ENCODE measurements at places on chromosomes 5 and 9.

- DNase-seq: no peak
Observed at GRCh38 chr5:6372251-6373080, 5.9 kb downstream of the MED10 start.

DNA sequence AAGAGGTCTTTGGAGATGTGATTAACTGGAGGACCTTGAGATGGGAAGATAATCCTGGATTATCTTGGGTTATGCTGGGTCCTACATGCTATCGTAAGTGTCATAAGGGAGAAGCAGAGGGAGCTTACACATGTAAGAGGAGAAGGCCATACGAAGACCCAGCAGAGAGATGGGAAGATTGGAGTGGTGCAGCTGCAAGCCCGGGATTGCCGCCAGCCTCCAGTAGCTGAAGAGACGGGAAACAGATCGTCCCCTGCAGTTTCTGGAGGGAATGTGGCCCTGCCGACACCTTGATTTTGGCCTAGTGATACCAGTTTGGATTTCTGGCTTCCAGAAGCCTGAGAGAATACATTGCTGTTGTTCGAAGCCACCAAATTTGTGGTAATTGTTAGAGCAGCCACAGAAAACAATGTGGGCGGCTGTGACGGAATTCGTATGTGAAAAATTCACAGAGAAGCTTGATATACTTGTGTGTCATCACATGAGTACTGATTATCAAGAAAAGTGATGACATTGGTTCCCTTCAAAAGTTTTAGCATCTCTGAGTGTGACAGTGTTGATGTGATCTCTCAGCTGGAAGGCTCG, 86.9 kb downstream of the CYFIP2 start:
- DNase-seq: no peak

DNA sequence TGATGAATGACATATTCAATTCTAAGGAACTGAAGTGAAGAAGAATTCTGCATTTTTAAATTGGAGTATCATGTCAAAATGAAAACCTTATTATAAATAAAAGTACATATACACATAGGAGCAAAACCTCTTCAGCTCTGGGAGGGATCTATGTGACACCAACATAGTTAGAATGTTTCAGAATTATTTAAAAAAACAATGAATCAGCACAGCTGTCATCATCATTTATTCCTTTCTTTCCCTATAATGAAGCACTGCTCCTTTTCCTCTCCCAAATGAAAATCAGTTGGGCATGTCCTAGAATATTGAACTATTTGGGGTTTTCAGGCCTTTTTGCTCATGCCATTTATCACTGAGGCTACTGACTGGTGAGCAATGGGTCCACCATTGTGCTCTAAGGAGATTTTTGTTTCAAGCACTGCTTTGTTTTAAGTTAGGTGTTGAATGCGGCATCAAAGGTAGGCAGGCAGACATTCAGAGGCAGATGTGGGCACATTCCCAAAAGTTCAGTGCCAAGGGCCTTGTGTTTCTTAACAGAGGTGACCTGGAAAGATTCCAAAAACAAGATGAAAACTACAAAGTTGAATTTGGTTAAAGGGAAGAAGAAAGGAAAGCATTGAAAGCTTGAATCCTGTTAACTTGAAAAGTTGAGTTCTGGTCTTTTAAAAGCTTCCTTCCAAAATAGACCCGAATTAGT, 126.4 kb upstream of the ADAMTSL1 start:
- DNase-seq: no peak

DNA sequence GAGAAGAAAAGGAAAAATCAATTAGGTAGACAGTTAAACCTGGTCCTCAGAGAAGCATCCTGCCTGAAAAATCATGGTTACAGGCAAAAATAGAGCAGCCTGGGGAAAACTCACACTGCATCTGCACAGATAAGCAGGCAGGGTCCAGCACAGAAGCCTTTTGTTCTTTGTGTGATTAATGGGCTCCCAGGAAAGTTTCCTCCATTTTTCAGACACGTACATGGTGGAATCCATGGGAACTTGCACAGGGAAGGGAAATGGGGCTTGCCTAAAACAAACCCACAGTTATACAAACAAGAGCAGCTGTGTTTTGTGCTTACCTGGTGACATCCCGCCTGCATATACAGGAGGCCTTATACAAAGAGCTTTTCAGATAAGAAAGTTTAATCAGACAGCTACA, 243.9 kb upstream of the ATP10B start:
- no peak for DNase-seq

GRCh38 chr5:37889612-37890317, 49.9 kb upstream of the GDNF start:
- DNase-seq: no peak

GRCh38 chr5:135832941-135833920, 1.2 kb upstream of the SLC25A48 start:
- no peak for DNase-seq

GRCh38 chr5:135649435-135649834, 70.6 kb upstream of the CXCL14 start:
- DNase-seq: no peak

- DNase-seq: no peak
Observed at GRCh38 chr5:157610990-157611389, 35.4 kb upstream of the ADAM19 start.

GRCh38 chr9:94736759-94737158, 10.3 kb downstream of the AOPEP start:
- DNase-seq: no peak

GRCh38 chr5:60492958-60493357, 207.0 kb downstream of the DEPDC1B start:
- DNase-seq: no peak

- DNase-seq: no peak
Observed at GRCh38 chr9:136566901-136567300, 21.1 kb upstream of the NOTCH1 start.

DNA sequence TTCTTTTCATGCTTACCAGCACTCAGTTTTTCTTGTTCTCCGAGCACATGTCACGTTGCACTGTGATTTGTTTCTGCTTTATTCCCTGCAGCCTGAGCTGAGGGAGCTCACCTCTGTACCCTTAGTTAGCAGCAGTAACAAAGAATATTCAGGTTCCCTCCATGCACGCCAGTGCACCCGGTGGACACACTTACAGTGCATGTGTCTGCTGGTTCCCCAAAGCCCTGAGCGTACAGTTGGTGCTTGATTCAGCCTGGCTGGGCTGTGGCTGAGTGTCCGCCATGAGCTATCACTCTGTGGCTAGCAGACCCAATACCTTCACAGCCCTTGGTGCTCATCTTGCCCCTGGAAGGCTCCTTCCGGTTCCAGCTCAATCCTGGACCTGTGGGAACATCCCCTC, 93.5 kb downstream of the MVB12B start:
- DNase-seq: no peak

- no peak for DNase-seq
Observed at GRCh38 chr5:1801967-1802295, 724 bp downstream of the NDUFS6 start.

DNA sequence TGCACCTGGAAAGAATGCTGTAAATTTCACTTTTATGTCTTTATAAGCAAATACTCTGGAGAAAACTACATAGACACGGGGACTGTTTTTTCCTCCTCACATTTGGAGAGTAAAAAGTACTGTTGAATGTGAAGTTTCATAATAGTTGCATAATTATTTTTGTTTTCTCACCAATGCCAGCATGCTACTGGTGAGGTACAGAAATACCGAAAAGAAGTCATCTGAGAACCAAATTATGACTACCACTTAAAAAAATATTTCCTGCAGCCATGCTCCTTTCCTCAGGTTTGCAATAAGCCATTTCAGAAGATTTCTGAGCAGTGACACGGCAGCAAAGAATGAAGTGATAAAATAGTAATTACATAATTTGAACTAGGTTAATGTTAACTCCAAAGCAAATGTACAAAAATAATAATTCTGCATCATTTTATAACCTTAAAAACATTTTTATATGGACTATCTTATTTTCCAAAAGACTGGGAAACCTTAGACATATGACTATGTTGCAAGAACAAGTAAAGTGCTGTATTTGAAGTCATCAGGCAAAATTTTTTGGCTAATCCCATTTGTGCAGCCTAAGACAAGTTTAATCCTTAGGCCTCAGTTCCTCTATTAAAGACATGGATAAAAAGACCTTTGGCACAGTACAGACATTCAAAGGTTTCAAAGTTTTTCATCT, 144.7 kb downstream of the PCSK1 start:
- DNase-seq: no peak

All from activated gamma-delta T cell treated with Interleukin-2 at 50 U/mL for 16 hours (primary cell).